ENCODE measurements at places on chromosomes 16 and 17.

GRCh38 chr16:8523932-8524331 is 66.4 kb downstream of the TMEM114 start:
- no peak for DNase-seq

DNA sequence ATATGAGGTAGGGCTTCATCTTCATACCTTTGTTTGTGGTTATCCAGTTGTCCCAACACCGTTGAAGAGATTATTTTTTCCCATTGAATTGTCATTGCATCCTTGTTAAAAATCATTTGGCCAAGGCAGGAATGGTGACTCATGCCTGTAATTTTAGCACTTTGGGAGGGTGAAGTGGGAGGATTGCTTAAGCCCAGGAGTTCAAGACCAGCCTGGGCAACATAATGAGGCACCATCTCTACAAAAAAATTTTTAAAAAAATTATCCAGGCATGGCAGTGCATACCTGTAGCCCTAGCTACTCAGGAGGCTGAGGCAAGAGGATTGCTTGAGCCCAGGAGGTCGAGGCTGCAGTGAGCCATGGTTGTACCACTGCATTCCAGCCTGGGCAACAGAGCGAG is 223.9 kb downstream of the TANC2 start:
- DNase-seq = no peak

DNA sequence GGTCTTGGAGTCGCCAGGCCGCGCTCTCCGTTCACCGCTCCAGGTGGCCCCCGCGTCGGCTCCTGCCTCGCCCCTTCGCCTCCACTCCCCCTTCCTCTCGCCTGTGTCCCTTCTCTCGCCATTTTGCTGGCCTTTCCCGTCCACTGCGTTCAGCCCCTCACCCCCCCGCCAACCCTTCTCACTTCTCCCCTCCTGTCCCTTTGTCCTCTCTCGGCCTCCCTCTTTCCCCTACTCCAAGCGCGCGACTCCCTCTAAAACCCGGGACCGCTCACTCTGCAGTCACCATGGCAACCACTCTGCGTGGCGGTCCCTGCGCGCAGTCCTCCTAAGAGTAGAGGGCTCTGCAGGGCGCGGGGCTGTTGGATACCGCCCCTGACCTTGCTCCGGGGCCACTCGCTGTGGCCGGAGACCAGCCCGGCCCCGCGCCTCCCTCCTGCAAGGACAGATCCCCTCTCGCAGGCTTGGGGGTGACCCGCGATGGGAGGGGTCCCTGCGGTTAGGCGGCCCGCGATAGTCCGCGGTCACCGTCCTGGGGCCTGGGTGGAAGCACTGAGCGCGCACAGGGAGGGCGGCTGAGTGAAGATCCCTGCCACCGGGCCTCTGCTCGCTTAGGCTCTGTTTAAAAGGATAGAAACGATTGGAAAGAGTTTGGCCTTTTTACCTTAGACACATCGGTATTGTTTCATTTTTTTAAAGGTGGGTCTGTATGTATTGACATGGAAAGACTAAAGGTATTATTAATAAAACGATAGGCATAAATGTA is 454 bp downstream of the CCDC40 start:
- DNase-seq = no peak

- no peak for DNase-seq
These were observed 8.1 kb downstream of the SLC5A11 start for GRCh38 chr16:24853830-24854229.

- DNase-seq = no peak
These were observed 1.2 kb downstream of the HOXB1 start for GRCh38 chr17:48529683-48530009.

GRCh38 chr16:6884002-6884401 is 448.6 kb upstream of the RBFOX1 start:
- no peak for DNase-seq
